ENCODE measurements at places on chromosomes 5 and 9.

GRCh38 chr9:118782790-118783463 is 586.3 kb downstream of the BRINP1 start:
- DNase-seq = no peak

DNA sequence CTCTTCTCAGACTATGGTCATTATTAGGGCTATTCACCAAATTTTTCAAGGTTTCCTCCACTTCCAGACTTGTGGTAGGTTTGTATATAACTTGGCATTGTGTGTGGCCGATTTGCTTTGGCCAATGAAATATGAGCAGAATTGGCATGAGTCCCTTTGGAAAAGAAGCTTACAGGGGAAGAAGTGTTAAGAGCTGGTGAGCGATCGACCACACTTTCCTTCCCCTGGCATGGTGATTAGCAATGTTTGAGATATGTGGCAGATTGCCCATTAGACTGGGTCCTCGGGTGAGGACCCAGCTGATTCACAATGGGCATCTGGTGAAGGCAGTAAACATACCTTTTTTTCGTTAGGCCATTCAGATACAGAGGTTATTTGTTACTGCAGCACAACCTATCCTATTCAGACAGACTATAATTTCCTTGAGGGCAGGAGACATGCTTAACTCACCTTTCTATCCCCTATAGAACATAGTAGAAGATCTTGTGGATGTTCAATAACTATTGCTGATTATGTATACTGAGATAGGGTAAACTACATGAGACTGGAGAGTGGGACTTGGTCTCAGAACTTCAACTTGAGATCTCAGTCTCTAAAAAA is 62.8 kb upstream of the KLF9 start:
- no peak for DNase-seq

GRCh38 chr5:117473165-117473564 is 898.5 kb upstream of the SEMA6A start:
- no peak for DNase-seq

DNA sequence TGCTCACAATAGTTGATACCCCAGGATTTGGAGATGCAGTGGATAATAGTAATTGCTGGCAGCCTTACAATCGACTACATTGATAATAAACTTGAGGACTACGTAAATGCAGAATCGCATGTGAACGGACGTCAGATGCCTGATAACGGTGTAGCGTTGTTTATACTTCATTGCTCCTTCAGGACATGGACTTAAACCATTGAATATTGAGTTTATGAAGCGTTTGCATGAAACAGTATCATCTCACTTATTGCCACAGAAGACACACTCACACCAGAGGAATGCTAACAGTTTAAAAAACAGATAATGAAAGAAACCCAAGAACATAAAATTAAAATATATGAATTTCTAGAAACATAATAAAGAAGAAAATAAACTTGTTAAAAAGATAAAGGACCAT is 101.6 kb downstream of the GABBR2 start:
- no peak for DNase-seq

- DNase-seq = no peak
Measured at GRCh38 chr5:38018016-38018415, 178.2 kb upstream of the GDNF start.
